ENCODE measurements at places on chromosomes 1 and 21.

GRCh38 chr1:172394811-172395210 is 25.7 kb upstream of the C1orf105 start:
- no peak for DNase-seq

GRCh38 chr1:38004284-38005108 is 818 bp downstream of the FHL3 start:
- DNase-seq, result no peak

DNA sequence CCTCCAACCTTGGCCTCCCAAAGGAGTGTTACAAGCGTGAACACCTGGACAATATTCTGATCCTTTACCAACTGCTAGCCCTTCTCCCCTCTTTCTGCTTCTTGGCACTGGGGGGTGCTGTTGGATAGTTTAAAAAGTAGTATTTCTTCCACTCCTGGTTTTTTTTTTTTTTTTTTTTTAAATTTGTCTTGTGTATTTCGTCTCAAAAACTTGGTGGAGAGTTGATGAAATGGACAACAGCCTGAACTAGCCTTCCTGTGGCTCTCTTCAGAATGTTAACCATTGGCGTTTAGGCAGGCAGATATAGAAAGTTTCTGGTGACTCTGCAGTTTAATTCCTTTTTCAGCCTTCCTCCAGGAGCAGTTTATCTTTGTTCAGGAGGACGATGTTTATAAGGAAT is 69.7 kb upstream of the USP24 start:
- DNase-seq, result peak; percentile 67

- DNase-seq, result no peak
Observed at GRCh38 chr1:103056423-103056822, 51.9 kb downstream of the COL11A1 start.

DNA sequence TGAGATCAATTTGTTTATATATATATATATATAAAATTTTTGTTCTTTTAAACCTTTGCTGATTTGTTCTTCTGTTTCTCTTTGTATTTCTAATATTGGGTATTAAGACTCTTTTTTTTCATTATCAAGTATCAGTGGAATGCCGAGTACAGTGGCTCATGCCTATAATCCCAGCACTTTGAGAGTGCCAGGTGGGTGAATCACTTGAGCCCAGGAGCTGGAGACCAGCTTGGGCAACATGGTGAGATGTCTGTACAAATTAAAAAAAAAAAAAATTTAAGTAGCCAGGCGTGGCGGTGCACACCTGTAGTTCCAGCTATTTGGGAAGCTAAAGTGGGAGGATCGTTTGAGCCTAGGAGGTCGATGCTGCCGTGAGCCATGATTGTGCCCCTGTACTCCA is 67.1 kb downstream of the MAST2 start:
- DNase-seq, result peak; percentile 73

GRCh38 chr1:10050611-10051010 is 17.9 kb downstream of the UBE4B start:
- DNase-seq, result no peak

- no peak for DNase-seq
Observed at GRCh38 chr1:53349369-53349835, 21.5 kb upstream of the LRP8 start.

- DNase-seq, result no peak
Observed at GRCh38 chr1:65846866-65847265, 54.2 kb downstream of the PDE4B start.

DNA sequence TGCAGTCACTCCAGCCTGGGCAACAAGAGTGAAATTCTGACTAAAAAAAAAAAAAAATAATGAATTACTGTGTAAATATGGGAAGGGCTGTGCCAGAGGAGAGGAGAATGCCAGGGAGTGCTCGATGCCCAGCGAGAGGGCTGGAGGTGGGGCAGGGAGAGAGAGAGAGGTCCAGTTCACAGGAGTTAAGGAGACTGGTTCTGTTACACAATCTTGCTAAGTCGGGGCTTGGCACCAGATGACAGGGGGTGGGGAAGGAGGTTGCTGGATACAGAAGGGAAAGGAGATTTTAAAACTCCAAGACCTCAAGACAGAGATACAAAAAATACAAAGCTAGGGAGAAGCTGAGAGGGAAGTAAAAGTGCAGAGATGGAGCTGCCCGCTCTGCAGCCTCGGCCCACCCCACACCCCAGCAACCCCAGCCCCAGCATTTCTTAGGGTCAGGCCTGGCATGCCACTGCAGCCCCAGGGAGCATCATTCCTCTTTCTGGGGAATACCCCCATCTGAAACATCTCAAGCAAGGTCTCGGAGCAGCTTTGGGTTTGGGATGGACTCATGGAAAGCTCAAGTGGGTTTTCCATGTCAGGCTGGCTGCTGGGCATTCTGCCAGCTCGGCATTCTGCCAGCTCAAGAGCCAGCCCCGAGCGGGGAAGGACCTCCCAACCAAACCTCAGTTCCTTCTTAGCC is 991 bp downstream of the SELENBP1 start:
- DNase-seq, result peak; percentile 40

DNA sequence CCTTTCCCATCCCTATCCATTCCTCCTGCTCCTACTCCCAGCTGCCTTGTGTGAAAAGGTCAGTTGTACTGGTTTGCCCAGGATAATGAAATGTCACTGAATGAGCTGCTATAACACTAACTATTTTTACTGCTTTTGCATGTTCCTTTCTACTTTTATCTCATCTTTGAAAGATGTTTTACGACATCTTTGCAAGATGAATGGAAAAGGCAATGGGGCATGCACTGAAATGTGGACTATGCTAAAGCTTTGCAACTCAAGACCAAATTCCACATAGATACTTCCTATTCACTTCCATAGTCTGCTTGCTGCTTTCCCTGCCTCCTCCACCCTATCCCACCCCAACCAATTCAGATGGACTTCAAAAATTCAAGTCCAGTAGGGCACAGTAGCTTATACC is 111.3 kb downstream of the SETD4 start:
- DNase-seq, result no peak

GRCh38 chr1:21289700-21290545 is at the start of gene ECE1:
Gene ECE1, minus strand, starts transcription at chr1:21290463. Its CDS starts 49 bp downstream, at chr1:21290414.
- DNase-seq, result peak; percentile 49

DNA sequence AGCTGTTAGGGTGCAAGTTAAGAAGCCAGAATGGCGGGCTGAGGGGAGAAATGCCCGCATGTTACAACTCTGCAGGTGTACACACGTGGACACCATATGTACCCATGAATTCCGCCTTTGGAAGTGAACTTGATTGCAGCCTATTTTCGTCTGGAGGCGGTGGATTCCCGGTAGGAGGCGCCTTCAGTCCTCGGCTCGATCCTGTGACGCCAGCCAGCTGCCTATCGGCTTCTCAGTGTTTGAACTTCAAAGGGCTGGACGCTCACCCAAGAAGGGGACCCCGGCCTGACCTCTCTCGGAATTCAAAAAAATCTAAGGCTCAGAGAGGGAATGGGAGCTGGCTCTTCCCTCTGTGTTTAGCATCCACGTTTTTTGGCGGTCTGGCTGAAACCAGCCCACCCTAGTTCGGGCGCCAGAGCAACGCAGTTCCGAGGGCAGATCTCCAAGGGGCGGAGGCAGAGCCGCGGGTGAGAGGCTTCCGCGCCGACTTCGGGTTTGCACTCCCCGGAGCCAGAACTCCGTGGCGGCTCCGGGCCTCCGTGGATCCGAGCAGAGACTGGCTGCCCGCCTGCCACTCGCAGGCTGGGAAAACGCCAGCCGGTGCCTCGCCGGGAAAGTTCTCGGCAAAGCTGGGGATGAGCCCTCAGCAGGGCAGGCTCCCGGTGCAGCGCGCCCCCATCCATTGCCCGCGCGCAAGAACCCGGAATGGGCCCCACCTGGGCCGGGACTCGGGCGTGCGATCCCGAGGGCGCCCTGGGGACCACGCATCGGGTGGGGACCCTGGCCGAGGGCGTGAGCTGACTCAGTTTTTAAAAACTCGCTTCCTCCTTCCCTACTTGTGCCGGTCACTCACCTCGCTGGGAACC is 996 bp upstream of the TMEM51 start:
- peak; percentile 89 for DNase-seq

GRCh38 chr21:33362044-33362555 is 37.3 kb downstream of the IFNAR1 start:
- peak; percentile 36 for DNase-seq

- DNase-seq, result no peak
Observed at GRCh38 chr1:88399690-88400089, 284.4 kb upstream of the PKN2 start.

- no peak for DNase-seq
Observed at GRCh38 chr1:221993444-221993948, 251.6 kb upstream of the DUSP10 start.

DNA sequence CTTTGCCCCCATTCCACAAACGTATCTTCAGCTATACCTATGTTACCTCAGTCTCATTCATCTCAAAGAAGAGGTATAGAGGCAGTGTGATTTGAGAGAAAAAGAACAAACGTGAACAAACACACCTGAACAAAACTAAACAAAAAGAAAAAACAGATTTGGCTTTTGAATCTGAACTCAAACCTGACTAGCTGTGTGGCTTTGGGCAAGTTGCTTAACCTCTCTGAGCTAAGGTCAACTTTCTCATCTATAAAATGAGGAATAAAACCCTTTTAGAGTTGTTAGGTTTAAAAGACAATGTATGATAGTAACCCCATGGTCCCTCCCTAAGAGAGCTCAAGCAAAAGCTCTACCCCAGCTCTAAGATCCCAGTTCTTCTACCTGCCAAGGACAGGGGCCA is 73.5 kb downstream of the ZNF648 start:
- DNase-seq, result no peak

DNA sequence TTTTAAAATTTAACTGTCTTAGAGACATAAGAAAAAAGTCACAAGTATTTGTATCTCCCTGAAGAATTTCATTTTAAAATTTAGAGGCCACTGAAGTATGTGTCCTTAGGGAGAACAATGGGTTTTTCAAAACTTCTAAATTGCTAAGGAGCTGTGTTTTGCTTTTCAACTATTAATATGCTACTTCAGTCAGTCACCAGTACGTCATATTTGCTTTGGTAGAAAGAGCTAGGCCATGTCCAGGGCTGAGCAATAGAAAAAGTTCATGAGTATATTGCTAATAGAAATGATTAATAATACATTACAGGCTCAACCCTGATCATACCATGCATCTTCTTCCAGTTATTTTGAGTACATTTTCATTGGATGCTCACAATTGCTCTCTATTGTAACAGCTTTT is 1.7 kb upstream of the SGIP1 start:
- DNase-seq, result no peak

- DNase-seq, result no peak
Observed at GRCh38 chr1:161046605-161047228, 940 bp upstream of the USF1 start.

DNA sequence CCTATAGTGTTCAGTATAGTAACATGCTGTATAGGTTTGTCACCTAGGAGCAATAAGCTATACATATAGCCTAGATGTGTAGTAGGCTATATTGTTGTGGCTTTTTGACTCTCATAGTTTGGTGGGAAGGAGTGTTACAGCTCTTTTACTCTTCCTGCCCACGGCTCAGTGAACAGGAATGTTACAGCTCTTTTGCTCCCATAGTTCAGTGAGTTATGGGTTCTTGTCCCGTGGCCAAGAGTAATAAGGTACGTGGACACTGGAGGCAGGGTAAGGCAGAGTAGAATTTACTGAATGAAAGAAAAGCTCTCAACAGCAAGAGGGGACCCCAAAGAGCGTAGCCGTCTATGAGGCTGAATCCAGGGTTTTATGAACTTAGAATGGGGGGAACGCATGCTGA is 734.3 kb downstream of the ADGRL2 start:
- DNase-seq, result no peak

GRCh38 chr1:192573499-192573898 is 2.1 kb upstream of the RGS1 start:
- peak; percentile 18 for DNase-seq

Measured in PC-3 (cell line).